Activated naive CD4-positive, alpha-beta T cell treated with Interleukin-2 at 50 U/mL for 16 hours (primary cell): ENCODE measurements at places on chromosomes 5 and 9.

GRCh38 chr9:79858508-79858907 lies 286.7 kb downstream of the TLE4 start:
- no peak for DNase-seq

- DNase-seq, result no peak
Measured at GRCh38 chr5:135447298-135447929, at the start of gene DCANP1. Gene DCANP1, minus strand, starts transcription at chr5:135447348. Its CDS starts 240 bp downstream, at chr5:135447108.

DNA sequence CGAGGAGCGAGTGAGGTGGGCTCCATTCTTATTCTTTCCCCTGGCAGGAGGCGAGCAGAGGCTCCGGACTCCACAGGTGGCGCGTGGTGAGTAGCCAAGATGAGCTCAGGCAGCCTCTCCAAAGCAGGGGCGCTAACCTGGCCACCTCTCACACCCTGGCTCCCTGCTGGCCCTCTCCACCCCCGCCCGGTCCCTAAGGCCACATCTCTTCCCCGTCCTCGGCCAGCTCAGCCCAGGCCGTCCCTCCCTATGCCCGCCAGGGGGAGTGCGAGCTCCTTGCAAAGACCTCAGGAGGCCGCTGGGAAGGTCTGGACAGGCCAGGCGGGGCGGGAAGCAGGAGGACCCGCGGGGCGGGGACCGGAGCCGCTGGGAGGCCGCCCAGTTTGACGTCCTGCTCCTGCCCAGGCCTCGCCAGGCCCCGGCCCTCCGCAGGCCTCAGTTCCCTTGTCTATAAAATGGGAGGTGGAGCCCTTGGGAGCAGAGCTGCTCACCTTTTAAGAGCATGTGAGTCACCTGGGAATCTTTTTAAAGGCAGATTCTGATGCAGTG lies 46.3 kb upstream of the GGTA1 start:
- DNase-seq, result peak; percentile 63

DNA sequence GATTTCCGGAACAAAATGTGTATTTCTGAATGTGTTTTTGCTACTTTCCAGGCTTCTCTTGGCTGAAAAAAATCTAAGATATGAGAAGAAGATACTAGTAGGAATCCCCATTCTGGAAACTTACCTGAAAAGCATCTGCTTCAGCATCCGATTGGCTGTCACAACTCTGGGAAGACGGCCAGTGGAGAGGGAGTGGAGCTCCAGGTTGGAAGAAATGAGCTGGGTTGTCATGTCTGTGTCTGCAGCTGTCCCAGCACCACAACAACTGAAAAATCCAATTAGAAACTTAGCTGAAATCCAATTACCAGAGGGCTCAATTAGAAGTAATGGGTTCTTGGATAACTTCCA lies 3.0 kb downstream of the PSMB7 start:
- no peak for DNase-seq

DNA sequence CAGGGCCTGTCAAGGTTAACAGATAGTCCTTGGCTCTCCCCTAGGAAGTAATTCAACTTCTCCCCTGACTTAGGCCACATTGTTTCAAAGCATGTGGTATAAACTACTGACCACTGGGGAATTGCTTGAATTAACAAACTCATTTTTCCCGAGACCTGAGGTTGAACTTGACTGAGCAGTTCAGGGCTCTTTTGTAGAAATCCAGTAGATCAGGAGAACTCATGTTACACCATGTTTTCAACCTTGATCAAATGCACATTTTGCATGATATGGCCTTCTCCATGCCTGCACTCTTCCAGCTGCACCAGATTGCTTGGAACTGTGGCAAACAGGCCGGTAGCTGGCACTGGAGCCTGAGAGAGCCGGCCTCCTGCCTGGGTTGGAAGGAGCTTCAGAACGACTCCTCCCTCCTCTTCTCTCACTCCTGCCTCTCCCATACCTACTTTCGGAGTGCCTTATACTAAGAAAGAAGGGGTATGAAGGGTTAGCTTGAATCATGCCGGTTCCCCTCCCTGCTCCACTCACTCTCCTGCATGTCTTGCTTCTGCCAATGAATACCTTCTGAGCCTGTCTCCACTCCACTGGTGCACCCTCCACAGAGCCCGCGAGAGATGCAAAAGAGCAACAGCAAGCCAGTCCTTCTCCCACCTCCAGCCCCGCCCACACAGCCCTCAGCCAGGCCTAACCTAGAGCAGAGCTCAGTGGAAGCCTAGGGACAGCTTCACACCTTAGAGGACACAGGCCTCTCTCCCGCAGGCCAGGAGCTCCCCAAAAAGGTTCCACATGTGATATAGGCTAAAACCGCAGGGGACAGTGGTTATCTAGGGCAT lies 159.4 kb downstream of the MACROH2A1 start:
- DNase-seq, result no peak

GRCh38 chr5:14292766-14293658 lies 149.9 kb downstream of the TRIO start:
- no peak for DNase-seq

- DNase-seq, result no peak
Measured at GRCh38 chr5:34771076-34771475, 67.9 kb upstream of the TTC23L start.

DNA sequence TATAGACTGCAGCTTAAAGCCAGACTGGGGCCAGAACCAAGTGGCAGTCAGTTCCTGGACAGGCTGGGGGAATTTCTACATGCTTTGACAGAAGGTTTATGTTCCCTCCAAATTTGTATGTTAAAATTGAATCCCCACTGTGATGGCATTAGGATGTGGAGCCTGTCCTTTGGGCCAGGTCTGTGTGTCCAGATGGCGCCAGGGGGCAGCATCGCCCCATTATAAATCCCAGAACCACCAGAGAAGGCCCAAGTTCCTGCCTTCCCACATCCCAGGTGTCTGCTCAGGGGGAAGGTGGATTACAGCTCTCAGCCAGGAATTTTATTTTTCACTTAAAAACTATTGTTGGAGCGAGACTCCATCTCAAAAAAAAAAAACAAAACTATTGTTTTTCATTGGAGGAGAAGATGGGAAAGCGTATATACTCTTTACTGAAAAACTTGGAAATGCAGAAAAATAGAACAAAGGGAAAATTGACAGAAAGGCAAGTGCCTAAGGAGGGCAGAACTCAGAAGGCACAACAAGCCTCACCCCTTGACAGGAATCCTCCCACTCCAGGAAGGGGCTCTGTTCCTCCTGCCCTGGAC lies 5.0 kb downstream of the IL3 start:
- peak; percentile 61 for DNase-seq

DNA sequence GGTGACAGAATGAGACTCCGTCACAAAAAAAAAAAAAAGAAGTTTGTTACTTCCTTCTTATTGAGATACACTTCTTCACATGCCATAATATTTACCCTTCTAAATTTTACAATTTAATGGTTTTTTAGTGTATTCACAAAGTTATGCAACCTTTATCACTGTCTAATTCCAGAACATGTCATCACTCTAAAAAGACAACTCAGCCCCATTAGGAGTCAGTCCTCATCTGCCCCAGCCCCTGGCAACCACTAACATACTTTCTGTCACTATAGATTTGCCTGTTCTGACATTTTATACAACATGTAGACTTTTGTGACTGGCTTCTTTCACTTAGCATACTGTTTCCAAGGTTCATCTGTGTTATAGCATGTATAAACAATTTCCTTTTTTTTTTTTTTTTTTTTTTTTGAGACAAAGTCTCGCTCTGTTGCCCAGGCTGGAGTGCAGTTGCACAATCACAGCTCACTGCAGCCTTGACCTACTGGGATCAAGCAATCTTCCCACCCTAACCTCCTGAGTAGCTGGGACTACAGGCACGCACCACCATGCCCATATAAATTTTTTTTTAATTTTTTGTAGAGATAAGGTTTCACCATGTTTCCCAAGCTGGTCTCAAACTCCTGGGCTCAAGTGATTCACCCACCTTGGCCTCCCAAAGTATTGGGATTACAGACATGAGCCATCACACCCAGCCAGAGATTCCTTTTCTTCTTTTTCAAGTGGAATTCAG lies 18.0 kb downstream of the AQP3 start:
- DNase-seq, result no peak

DNA sequence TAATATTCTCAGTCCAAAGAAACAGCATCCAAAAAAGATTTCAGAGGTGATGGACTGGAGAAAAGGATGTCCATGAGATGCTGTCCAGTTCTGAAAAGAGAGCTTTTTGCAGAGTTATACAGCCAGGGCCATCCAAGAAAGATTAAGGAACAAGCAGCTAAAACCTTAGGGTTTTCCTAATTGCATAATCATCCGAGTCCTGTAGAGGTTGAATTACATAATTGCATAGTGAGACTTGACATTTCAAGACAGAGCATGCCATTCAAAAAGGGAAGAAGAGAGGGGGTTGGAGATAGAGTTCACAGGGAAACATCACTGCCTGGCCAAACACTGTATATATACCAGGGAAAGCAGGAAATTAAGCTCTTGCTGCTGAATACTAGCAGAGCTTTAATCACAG lies 1729.2 kb upstream of the WWC1 start:
- DNase-seq, result no peak

DNA sequence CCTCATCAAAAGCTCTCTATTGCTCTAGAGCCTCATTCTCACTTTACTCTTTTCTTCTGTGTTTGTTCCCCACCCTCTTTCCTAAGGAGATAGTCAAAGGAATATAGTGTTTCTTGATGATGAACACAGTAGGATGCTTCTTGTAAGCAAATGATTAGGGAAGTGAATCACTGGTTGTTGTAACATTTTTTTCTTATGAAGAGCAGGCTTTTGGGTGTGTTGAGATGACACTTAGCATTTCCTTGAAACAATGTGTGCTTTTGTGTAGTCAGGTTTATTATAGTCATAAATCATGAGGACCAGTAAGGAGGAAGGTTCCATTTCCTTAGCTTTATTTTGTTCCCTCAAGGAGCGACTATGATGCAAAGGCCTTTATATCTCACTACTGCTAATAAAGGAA lies 1991.3 kb upstream of the C9orf72 start:
- DNase-seq, result no peak

GRCh38 chr9:23232831-23233230 lies 593.2 kb downstream of the ELAVL2 start:
- no peak for DNase-seq

DNA sequence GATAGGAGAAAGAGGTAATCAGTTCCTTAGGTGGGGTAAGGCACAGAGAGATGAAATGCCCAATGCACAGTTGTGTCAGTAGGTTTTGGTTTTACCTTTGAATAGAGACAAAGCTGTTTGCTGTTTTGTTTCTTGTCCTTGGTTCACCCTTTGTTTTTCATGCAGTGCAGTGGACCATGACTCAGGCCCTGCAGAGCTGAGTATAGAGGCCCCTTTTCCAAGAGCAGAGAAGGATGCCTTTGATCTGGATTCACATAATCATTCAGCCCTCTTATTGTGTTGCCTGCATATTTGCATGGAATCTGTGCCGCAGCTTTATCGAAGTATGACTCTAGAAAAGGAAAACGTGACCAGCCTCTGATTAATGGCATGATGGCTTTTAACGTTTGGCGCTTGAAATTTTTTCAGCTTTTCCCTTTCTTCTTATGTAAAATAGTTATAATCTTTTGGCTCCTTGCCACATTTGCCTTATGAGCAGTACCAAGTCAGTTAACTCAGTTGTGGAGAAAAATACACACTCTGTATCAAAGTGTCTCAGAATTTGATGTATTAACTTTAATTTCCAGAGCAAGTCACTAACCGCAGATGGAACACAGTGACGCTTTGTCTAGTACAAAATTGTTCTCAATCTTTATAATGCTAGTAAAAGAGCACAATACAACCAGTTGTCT lies 197.6 kb downstream of the KDM4C start:
- DNase-seq, result no peak

DNA sequence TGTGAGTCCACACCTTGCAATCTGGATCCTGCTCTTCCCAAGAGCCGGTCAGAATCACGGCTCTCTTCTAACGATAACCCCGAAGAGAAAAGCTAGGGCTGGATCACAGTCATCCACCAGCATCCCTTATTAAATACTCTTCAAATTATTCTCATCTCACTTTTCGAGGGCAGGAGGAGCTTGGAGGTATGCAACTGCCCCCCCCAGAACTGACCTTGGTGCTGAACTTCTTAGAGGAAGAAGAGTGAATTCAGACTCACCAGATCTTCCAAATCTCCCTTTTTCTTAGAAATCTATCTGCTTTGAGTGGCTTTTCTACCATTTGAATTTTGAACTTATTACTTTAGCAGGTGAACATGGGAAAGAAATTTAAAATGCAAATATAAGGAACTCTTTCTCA lies 75.7 kb downstream of the MED10 start:
- DNase-seq, result no peak

DNA sequence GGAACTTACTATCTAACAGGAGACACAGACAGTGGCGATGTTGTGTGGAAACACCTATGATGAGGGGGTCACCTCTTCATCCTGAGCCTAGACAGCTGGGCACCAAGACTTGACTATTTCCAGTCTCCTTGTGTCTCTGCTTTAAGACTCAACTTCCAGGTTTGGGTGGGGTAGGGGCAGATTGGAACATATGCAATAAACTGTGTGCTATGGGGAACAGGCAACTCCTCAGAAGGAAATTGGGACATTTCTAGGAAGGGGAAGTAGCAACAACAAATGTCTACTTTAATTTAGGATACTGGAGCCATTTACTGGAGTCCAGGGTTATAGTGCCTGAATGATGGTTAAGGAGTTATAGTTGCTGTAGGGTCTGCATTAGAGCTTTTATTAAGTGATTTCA lies 57.3 kb downstream of the FGF18 start:
- DNase-seq, result no peak

DNA sequence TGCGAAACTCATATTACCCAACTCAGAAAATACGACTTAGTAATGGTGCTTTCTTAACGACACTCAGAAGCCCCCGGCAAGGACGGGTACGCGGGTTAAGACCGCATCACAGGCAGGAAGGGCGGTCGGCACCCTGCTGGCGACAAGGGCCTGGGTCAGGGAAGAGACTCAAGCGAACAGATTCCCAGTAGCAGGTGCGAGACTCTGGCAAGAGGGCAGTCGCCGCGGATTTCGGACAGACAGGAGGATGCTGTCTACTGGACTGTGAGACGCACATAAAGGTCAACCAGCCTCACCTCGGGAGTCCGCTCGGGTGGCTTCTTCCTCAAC lies 398 bp downstream of the RAPGEF6 start:
- DNase-seq, result peak; percentile 60

DNA sequence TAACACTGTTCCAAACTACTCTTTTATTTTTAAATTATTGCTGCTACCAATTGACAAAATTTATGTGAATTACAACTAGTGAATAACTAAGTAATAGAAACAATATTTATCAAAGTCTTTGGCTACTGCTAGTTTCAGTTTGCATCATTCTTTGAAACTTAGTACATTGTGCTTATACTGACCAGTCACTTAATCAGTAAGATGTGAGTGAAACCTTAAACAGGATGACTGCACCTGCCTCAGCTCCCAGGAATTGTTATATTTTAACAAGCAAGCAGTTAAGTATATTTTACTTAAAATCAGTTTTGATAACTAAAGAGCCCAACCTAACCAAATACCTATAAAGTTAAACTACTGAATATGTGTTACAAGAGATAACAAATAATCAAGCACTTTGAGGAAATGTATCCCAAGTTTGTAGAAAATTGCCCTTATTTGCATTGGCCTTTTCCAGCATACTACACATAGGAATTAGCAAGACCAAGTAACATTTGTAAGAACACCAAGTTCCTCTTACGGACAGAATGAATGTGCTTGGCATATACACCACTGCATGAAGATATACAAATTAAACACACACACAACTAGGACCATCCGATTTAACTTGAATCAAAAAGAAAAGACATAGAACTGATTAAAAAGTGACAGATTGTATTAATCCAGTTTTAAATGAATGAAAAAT lies 545.5 kb upstream of the DAB2 start:
- no peak for DNase-seq

GRCh38 chr9:96136992-96137670 lies 164.8 kb downstream of the HSD17B3 start:
- peak; percentile 4 for DNase-seq
